ENCODE measurements at places on chromosomes 16 and 17.

GRCh38 chr17:68961214-68961882 lies 6.2 kb upstream of the ABCA8 start:
- DNase-seq: no peak

DNA sequence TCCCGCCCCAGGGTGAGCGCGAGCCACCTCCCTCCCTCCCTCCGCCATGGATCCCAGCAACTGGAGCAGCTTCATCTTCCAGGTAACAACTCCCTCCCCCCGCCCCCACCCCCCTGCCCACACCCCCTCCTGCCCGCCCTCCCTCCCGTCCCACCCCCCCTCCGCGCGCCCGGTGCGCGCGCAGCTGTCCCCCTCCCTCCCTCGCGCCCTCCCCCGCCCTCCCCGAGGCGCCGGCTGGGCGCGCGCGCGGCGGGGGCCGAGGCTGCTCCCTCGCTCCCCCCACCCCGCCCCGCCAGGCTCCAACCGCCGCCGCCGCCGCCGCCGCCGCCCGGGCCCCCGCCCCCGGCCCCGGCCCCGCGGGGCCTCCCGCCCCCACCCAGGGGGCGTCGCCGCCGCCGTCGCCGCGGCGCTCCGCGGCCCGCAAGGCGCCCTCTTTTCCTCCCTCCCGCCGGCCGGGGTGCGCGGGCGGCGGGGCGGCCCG lies at the start of gene MAZ:
MAZ (plus strand) TSS at position 431 of the 481 bp plus-strand sequence. CDS start 173 bp downstream, outside the sequence.
- DNase-seq: peak; percentile 96

- DNase-seq: no peak
Measured at GRCh38 chr16:56667581-56668571, at the start of gene MT1G. TSS of gene MT1G (minus strand) at chr16:56668065. CDS start at chr16:56667993, 72 bp downstream.

DNA sequence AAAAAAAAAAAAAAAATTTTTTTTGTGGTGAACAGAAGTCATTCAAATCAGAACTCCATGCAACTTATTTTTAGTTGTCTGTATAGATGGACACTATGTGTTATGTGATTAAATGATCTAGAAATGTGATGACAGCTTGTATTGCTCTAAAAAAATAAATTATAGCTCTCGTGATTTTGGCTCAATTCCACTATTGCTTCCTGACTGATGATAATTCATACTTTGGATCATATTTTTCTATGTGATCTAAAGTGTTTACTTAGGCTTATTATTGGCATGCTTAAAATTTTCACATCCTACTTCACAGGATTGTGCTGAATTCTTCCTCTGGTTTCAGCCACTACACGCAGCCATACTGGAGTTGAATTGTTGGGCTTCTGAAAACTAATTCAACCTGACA lies 76.8 kb downstream of the RPGRIP1L start:
- no peak for DNase-seq

- no peak for DNase-seq
Measured at GRCh38 chr16:21167929-21168602, 9.6 kb downstream of the LDAF1 start.

DNA sequence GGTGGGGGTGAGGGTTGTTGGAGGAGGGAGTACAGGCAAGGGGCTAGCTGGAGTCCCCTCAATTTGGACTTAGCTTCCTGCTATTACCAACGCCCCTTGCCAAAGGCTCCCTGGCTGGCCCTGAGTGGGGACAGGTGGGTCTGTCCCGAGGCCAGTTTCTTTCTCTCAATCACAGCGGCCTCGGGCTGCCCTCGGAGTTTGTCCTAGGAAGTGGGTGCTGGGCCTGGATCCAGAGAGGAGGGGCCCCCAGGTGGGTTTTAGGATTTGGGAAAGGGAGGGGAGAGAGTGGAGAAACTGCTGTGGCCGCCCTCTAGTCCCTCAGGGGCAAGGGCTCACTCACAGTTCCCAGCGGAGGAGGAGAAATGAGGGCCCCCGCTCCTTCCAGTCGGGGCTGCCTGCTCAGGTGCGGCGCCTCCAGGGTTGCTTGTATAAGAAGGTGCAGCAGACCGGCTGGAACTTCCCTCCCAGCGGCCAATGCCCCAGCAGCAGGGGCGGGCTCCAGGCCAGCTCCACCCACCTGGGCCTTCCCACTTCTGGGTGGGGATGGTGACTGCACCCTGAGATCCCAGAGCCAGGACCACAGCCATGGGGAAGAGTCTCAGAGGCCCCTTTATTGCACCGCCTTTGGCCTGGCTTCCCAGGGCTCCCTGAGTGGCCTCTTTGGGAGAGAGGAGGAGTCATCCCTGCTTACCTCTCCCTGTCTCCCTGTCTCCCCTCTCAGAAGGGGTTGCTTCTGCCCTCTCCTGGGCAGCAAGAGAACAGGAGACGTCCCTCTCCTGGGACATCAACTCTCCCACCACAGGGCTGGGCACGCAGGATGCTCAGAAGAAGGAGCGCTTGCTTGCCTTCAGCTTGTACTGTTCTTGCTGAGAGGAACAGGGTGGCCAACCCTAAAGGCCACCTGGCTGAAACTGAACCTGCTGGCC lies 112.0 kb upstream of the SMURF2 start:
- DNase-seq: no peak

Data from NCI-H1930 (cell line).